ENCODE measurements at places on chromosomes 1 and 21.

DNA sequence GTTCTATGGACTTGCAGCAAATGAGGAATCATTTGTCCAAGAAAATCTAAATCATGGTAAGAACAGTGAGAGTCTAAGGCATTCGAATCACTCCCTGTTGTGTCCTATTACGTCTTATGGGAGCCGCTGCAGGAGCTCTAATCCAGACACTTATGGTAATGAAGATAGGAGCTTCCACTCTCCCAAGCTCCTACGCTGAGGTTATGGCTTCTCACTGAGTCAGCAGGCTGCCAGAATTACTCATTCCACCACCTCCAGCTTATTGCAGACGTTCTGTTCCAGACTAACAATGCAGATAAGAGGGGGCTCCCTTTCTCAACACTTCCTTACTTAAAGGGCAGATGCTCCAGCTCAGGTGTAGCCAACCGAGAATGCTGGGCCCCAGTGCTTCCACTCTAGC lies 212.6 kb downstream of the GREM2 start:
- DNase-seq: no peak

- no peak for DNase-seq
Measured at GRCh38 chr1:116720364-116721038, 33.7 kb upstream of the CD2 start.

- no peak for DNase-seq
Measured at GRCh38 chr1:174049514-174049913, 27.4 kb upstream of the RC3H1 start.

GRCh38 chr1:8015036-8015808 lies 10.9 kb downstream of the ERRFI1 start:
- no peak for DNase-seq

- DNase-seq: peak; percentile 24
Measured at GRCh38 chr1:224707843-224708725, 92.0 kb downstream of the CNIH3 start.

- no peak for DNase-seq
Measured at GRCh38 chr1:241542199-241542907, 10.2 kb downstream of the KMO start.

GRCh38 chr1:110224240-110224995 lies 14.3 kb downstream of the KCNC4 start:
- DNase-seq: no peak

DNA sequence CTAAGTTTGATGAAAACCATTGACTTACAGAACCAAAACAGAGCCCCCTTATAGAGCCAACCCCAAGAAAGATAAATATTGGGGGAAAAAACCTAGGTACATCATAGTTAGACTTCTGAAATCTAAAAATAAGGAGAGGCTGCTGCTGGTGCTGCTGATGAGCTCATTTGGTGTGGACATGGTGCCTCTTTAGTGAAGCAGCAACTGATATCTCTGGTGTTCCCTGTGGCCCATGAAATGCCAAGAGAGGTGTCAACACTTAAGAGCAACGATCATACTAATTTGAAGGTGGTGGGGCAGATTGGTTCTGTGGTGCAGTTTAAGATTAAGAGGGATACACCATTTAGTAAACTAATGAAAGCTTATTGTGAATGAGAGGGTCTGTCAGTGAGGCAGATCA lies 35.9 kb downstream of the ST3GAL3 start:
- no peak for DNase-seq

GRCh38 chr21:34908419-34909055 lies 140.6 kb downstream of the RUNX1 start:
- DNase-seq: no peak

GRCh38 chr1:172360985-172361384 lies 59.5 kb upstream of the C1orf105 start:
- DNase-seq: no peak

- DNase-seq: no peak
Measured at GRCh38 chr1:173688300-173688699, 18.6 kb upstream of the ANKRD45 start.

DNA sequence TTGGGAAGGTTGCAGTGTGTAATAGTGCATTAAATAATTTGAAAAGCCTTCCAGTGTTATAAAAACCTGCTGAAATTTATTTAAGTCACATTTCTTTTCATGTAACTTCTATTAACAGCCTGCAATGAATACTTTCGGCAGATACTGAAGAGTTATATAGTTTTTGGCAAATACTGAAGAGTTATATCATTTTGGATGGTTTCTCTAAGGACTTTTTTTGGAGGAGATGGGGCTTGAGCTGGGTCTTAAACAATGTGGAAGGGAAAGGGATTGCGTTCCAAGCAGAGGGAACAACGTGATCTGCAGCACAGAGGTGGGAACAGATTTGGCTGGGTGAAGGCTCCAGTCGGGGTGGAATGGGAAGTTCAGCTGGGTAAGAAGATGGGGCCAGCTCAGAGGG lies 39.8 kb downstream of the MTR start:
- DNase-seq: no peak

GRCh38 chr1:246107516-246108277 lies 399.4 kb downstream of the SMYD3 start:
- no peak for DNase-seq

- no peak for DNase-seq
Measured at GRCh38 chr1:19315378-19316198, 3.5 kb downstream of the SLC66A1 start.

DNA sequence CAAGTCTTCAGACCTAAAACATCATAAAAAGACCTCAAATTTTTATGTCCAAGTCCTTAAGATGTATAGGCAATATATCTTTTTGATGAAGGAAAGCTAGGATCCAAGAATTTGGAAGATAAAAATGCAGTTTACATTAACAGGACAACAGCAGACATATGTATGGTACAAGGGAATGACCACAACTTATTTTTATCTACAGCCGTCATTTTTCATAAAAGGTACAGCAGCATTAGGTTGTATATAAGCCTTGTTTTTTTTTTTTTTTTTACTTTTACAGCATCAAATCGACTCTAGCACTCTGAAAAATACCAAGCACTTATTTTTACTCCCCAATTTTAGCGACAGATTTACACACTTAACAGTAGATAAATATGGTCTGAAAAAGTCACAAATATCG lies 1.3 kb downstream of the SRSF10 start:
- DNase-seq: no peak

- DNase-seq: no peak
Measured at GRCh38 chr1:29083317-29084195, 40.1 kb downstream of the TMEM200B start.

DNA sequence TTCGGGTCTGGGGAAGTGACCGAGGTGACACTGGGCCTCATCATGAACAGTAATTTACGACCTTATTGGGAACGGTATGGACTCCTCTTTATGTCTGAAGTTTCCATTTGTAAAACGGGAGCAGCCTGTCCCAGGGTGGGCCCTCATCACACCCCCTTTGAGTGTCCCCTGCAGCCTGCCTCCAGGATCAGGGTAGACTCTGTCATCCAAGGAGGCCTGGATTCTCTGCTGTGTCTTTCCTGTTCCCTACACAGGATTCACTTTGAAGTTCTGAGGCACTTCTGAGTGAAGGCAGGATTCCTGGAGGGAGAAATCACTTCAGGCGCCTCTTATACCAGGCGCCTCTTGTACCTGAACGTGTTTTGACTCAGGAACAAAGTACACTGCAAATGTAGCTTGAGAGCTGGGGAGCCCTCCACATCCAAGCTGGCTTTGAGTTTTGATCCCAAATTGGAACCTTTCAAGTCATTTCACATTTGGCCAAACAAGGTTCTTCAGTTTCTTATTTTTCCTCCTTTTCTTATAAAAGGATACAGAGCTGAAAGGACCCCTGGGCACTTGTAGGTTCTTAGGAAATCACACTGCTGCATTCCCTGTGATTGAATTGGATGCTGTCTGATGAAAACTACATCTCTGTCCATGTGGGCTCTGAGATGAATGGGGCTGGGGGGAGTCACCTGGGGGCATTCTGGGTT lies 106.0 kb downstream of the SUSD4 start:
- DNase-seq: no peak

- DNase-seq: no peak
Measured at GRCh38 chr21:45892916-45893739, 88.4 kb upstream of the COL6A1 start.

GRCh38 chr1:34276606-34277005 lies 99.9 kb downstream of the C1orf94 start:
- DNase-seq: no peak

DNA sequence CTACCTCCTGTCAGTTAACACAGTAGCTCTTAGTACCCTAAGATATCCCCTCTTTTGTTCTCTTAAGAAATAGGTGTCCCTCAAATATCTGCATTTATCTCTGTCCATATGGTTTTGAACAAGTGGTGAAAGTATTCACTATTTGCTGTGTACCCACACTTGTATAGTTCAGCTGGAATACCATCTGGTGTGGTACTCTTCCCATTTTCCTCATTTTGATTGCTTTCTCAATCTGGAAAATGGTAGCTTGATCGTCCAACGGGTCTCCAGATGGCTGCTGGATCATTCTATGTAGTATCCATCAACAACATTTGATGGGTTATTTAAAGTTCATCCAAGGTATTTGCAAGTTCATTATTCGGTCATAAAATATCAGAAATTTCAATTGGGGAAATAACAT lies 100.3 kb upstream of the DPYD start:
- DNase-seq: no peak

GRCh38 chr1:229507502-229507901 lies 639 bp downstream of the NUP133 start:
- no peak for DNase-seq

DNA sequence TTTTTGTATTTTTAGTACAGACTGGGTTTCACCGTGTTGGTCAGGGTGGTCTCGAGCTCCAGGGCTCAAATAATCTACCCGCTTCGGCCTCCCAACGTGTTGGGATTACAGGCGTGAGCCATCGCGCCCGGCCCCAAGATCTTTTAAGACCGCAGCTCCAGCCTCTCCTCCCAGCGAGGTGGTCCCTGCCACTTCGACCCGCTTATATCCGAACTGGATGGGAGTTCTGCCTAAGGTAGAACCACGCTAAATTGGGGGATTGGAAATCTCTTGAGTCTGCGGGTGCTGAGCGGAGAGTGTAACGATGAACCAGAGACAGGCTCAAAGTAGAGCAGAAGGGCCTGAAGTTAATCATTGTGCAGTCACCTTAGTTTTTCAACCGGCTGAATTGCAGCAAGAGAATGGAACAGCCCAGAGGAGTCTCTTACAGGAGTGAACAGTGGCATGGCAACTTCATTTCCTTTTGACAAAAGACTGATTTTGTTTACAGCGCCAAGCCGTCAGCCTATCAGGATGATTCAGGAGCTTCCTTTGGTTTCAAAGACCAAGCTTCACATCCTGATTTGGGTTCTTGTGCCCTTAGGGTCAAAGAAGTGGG lies 726 bp upstream of the CYB5R1 start:
- no peak for DNase-seq

DNA sequence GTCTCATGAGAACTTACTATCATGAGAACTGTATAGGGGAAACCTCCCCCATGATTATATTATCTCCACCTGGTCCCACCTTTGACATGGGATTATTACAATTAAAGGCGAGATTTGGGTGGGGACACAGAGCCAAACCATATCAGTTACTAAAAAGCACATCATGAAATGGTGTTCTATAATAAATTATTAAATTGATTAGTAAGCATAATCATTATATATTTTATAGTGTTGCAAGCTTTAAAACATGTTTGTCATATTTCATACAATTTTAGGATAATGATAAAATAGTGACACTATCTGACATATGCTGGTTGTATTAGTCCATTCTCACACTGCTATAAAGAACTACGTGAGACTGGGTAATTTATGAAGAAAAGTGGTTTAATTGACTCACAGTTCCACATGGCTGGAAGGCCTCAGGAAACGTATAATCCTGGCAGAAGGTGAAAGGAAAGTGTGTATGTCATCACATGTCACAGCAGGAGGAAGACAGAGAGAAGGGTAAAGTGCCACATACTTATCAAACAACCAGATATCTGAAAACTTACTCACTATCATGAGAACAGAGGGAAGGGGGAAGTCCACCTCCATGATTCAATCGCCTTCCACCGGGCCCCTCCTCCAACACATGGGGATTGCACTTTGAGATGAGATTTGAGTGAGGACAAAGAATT lies 539.2 kb upstream of the OLFM3 start:
- DNase-seq: no peak

DNA sequence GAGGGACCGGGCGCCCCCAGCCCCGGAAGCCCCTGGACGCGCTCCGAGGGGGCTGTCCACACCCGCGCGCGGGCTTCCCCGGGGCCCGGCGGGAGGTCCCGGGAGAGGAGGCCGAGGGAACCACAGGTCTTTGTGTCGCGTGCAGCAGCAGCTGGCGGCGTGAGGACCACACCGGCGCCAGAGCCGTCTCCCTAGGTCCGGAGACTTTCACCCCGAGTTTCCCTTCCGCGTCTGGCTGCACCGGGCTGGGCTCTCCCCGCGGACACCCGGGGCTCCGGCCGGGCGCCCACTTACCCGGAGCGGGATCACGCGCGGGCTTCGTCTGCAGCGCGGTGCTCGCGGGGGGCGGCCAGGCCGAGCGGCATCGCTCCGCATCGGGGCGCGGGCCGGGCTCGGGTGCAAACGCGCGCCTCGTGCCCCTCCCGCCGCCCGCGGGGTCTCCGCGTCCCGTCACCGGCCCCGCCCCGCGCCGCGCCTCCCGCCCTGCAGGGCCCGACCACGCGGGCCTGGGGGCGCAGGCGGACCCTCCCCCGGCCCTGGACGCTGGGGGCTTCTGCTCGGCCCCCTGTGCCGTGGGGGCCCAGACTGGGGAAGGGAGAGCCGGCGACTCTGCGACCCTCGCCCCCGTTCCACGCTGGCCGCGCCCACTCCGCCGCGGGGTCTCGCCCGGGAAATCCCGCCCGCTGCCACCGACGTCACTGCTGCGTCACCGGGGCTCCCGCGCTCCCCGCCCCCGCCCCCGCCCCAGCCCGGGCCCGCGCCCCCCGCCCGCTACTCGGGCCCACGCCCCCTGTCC lies at the start of gene GNG4:
Gene GNG4, minus strand, starts transcription at position 417 of the 796 bp plus-strand sequence. CDS start 65,946 bp downstream, outside the sequence.
- DNase-seq: peak; percentile 78

- peak; percentile 80 for DNase-seq
Measured at GRCh38 chr1:94106716-94107115, 14.2 kb downstream of the ABCA4 start.

- DNase-seq: no peak
Measured at GRCh38 chr1:24493785-24494184, 8.9 kb upstream of the RCAN3 start.

DNA sequence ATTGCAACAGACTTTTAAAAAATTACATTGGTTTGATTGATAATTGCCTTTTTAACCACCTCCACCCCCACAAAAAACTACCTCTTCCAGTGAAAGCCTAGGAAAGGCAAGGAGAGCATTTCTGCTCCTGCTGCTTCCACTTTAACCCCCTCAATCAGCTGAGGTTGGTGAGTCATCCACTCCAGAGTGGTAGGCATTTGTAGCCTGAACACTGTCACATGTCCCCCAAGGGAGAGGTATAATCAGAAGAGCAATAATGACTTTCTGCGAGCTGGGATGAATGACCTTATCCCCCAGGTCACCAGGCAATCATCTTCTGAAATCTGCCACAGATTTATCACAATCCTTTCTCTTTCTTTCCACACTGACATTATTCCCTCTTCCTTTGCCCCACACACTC lies 126.6 kb upstream of the CAMK1G start:
- no peak for DNase-seq
